ENCODE measurements at places on chromosomes 3 and 15.

- DNase-seq: peak; percentile 58
These were observed 85.3 kb upstream of the LIMD1 start for GRCh38 chr3:45509038-45509767.

GRCh38 chr15:65096481-65097385 lies 18.3 kb downstream of the UBAP1L start:
- DNase-seq: no peak

DNA sequence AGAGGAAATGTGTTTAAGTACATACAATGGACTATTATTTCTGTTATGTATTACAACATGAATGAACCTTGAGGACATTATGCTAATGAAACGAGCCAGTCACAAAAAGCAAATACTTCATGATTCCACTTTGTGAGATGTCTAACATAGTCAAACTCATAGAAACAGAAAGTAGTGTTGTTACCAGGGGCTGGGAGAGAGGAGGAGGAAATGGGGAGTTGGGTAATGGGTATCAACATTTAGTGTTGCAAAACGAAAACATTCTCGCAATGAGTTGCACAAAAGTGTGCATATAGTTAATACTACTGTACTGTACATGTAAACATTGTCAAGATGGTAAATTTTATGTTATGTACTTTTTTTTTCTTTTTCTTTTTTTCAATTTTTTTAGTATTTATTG lies 194.3 kb downstream of the IL5RA start:
- no peak for DNase-seq

- DNase-seq: no peak
These were observed 215.1 kb downstream of the ITPR1 start for GRCh38 chr3:4708230-4708629.

DNA sequence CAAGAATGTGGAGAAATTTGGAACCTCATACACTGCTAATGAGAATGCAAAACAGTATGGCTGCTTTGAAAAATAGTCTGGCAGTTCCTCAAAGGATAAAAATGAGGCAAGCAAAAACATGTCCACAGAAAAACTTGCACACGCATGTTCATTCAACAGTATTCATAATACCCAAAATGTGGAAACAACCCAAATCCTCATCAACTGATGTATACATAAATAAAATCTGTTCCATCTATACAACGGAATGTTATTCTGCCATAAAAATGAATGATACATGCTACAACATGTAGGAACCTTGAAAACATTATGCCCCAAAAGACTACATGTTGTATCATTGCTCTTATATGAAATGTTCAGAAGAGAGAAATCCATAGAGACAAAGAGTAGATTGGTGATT lies 36.4 kb upstream of the OXTR start:
- no peak for DNase-seq

GRCh38 chr3:25427942-25428788 lies at the start of gene RARB:
Gene RARB (plus strand): TSS chr3:25428263. CDS start chr3:25428732, 469 bp downstream.
- no peak for DNase-seq

GRCh38 chr15:25655207-25655948 lies 207.7 kb downstream of the ATP10A start:
- no peak for DNase-seq

DNA sequence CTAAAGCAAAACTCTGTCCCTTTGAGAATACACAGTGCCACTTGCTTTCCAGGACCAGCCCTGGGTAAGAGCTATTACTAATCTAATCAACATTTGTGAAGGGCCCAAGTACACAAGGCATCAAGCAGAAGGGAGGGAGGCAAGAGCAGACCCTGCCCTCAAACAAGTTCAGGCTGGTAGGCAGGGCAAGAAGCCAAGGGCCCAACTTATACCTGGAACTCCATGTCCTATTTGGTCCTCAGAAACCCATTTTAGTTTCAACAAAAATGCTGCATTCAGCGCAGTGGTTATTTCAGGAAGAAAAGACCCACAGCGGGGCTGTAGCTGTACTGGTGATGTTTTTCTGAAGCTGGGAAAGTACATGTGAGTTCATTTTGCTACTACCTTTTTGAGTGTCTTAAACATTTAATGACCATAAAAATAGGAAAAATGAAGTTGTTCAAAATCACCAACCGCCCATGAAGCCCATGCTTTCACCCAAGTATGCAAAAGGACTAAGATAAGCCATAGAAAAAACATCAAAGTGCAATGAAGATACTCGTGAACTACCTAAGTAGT lies 2.8 kb downstream of the RPS17 start:
- DNase-seq: no peak

- no peak for DNase-seq
These were observed 39.3 kb downstream of the NKIRAS1 start for GRCh38 chr3:23877329-23877980.

DNA sequence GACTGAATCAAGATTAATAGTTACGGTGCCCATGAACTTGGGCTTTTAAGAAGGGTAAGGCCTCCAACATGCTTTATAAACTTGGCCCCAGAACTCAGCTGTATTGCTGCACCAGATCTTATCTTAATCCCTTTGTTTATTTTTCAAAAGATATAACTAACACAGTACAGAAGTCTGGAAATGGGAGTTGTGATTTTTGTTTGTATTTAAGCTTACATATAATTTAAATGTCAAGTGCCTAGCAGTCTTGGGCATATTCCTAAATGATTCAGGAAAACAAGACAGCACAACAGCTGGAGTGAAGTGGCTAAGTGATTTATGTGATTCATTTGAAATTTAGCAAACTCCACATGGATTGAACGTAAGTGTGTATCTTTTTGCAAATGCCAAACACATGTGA lies 56.2 kb downstream of the NBEAL2 start:
- no peak for DNase-seq

GRCh38 chr3:135636596-135636995 lies 328.9 kb upstream of the PPP2R3A start:
- no peak for DNase-seq

DNA sequence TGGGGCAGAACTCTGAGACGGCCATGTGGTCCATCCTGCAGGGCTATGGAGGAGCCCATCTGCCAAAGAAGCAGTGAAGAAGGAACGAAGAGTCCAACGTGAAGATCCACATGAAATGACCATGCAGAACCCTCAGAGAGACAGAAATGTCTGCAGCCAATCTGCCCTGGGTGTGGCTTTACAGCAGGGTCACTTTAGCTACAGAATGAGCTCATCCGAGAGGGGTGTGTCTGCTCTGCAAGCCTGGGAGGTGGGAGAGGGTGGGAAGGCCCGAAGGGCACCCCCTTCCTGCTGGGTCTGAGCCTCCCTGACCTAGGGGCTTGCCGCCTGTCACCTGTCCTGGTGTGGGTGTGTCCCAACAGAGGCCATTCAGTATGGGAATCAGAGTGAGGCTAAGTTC lies 176.3 kb downstream of the ATP10A start:
- DNase-seq: no peak

DNA sequence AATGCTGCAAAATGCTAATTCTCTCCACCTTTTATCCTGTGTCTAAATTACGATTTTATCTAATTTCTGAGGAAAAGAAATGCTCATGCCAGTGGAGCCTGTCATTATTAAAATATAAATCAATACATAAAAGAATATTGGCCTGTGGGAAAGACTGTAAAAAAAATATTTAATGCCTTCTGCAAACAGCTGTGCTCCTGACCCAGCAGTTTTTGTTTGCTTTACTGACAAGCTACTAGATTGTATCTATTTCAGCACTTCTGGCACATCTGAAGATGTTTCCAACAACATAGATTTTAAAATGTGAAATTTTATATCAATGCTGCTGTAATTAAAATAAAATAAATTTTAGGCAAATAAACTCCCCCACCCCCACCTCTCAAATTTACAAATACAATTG lies 493.6 kb upstream of the AGTR1 start:
- no peak for DNase-seq

DNA sequence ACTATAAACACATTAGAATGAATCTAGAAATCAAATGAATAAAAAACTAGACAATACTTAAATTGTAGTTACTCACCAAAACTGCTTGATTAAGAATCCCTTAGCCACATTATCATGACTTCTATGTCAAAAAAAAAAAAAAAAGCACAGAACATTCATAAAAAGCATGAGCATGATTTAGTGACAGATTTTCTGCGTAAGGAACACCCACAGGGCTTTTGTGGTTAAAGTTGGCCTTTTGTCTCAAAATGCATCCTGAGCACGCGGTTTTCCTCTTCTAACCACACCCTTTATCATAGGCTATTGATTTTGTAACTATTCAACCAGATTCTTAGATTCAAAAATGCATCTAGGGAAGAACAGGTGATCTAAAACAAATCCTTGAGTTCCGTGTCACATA lies 334.0 kb upstream of the NR2F2 start:
- DNase-seq: no peak

GRCh38 chr3:142888099-142888480 lies 793 bp downstream of the PCOLCE2 start:
- DNase-seq: no peak

- DNase-seq: no peak
These were observed 165.3 kb downstream of the GOLIM4 start for GRCh38 chr3:167930453-167930852.

DNA sequence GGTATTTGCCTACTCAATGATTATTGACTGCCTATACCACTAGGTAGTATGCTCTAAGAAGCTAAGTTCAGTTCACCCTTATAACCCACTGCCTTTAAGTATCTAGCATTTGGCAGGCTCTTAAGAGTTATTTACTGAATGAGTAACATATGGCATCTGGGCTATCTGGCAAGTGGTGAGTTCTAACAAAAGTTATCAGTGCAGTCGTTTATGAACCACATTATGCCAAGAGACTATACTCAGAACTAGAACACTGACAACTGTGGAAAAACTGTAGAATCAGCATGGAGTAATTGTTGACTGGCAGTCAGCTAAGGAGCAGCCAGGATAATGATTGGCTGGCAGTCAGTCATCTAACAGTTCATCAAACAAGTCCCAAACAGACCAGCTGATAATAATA lies 25.8 kb downstream of the RAF1 start:
- no peak for DNase-seq

DNA sequence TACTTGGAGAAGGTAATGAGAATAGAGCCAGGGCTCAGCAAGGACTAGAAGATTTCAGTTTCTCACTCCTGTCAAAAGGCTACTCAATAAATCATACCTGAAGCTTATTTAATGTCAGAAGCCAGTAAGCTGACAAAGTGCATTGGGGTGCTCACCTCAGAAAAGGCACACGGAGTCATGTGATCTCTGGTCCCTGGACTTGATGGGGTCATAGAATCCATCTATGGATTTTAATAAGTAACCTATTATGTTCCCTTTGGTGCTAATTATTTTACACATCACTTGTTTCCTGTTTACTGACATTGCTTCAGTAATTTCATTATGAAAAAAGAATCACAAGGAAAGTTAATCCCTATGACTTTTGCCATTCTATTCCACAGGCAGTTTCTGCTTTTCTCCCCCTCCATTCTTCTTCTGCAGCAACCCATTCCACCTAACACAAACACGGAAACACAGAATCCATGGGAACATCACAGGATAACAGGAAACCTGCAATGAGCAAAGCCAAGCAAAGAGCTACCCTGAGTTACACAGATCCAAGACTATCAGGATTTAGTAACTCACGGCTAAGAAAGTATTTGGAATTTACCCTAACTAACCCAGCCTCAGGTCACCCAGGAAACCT lies 159.6 kb downstream of the MEIS2 start:
- no peak for DNase-seq

DNA sequence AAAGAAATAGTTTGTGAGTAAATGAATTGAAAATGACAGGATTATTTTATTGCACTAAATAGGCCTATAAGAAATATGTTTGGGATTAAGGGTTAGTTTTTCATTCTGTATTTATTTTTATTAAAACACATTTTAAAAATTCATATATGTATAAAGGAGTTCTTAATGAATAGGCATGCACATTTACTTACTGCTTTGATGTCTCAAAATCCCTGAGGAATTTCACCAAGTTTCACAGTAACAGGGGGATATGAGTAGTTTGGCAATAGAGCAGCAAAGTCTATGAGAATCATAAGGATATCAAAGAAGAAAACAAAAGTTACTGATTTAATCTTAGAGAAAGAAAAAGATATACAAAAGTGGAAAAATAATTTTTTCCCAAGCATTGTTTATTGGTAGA lies 411.7 kb downstream of the NAALADL2 start:
- no peak for DNase-seq

GRCh38 chr15:59060348-59060747 lies 44.6 kb upstream of the CCNB2 start:
- no peak for DNase-seq

- no peak for DNase-seq
These were observed 2.3 kb upstream of the FEM1B start for GRCh38 chr15:68275165-68275746.

GRCh38 chr15:39188930-39189329 lies 391.9 kb upstream of the THBS1 start:
- DNase-seq: no peak

DNA sequence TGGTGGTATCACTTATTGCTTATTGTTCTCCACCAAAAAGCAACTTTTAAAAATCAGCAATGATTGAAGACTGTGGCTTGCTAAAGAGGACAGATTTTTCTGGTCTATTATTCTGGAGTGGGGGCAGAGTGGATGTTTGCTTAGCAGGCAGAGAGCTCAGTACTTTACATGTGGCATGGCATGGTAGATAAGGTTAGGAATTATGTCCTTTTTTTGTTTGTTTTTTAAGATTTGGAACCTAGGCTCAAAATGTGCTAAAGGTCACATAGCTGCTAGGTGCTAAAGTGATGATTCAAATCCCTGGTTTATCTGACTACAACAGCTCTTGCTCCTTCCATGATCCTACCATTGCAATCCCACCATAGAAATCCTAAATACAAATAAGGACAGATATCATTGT lies 331.0 kb upstream of the ADAMTS9 start:
- no peak for DNase-seq

DNA sequence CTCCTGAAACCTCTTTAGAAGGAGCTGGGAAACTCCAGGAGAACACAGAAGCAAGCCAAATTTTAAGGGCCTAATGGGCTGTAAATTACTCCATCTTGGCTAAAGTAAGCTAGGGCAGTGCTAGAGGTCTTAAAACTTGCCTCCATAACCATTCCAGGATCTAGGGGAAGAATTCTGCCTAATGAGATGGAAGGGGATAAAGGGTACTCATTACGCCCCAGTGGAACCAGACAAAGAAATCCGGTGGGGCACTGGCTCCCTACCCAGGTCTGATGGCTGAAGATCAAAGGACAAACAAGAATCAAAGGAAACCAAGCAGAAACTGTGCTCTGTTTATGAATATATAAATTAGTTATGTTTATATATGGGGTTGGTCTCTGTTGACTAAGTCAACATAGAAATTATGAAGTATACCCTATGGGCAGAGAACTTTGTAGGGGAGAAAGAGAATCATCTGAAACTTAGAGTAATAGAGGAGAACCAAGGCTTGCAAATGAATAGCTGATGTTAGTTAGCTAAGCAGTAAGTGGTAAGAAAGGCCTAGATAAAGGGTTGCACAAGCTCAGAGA lies 57.8 kb downstream of the NCEH1 start:
- DNase-seq: no peak
